Hypothalamus (tissue), 51 donors: ENCODE measurements at places on chromosomes 7 and 10.

DNA sequence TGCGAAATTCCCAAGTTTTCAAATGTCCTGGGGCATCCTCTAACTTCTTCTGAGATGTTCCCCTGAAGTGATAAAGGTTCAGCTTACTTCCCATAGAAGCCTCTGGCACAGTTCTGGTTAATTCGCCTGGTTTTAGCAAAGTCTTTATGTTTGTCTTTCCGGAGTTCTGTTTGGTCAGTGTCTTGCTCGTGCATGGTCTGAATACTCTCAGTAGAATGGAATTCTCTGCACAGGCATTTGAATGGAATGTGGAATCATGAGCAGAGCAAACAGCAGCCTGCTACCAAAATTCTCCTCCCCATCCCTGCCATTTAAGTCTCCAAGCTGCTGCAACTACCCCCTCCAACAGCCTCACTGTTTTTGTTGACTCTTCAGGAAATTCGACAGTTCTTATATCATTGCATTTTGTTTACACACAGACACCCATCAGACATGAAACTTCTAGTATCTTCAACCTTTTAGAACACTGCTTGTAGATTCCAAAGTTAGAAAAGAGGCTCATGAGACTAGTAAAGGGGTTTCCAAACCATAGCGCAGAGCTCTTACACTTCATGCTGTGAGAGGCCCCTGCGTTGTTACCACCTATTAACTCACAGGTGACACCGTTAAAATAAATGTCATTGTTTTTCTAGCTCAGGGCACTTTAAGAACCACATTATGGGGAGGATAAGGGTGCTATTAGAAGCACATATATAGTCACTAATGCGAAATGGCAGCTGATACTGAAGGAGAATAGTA lies 129.7 kb downstream of the PLCE1 start:
- no peak for DNase-seq

DNA sequence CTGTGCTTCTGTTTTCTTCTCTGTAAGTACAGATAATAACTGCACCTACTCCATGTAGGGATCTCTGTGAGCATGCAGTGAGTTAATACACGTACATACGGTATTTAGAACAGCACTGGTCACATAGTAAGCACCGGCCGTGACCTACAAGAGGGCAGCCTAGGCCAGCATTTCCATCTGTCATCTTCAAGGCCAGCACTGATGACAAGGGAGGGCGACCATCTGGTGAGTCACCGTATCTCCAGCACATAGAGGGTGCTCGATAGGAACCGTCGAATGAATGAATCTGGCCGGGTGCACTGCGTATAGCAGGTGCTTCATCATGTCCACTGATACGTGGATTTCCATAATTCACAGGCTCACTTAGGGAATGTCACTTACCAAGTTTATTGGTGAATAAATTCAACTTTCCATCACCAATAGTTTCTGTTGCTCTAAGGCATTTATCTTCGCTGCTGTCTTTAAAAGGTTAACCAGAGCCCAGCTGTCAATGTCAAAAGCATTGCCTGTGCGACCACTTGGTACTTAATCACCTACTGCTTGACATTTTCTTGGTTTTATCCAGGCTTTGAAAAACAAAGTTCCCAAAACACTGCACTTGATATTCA lies 8.3 kb downstream of the NOD1 start:
- no peak for DNase-seq

- DNase-seq = no peak
These were observed 275.1 kb upstream of the KLF14 start for GRCh38 chr7:131008840-131009711.

DNA sequence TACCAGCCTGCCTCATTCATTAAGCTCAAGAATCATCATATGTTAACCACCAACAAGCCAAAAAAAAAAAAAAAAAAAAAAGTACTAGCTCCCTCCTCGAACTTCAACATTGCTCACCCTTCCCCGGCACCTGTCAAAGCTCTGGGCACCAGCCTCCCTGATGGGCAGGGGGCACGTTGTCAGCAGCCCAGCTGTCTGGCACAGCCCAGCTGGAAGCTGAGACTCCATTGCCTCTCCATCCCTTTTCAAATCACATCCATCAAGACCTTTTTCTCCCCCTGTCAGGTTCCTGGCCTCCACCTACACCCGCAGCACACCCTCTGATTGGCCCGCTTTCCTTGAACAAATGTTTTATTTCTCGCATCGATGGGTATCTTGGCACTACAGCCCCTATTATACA lies 913.3 kb upstream of the AUTS2 start:
- DNase-seq = no peak

DNA sequence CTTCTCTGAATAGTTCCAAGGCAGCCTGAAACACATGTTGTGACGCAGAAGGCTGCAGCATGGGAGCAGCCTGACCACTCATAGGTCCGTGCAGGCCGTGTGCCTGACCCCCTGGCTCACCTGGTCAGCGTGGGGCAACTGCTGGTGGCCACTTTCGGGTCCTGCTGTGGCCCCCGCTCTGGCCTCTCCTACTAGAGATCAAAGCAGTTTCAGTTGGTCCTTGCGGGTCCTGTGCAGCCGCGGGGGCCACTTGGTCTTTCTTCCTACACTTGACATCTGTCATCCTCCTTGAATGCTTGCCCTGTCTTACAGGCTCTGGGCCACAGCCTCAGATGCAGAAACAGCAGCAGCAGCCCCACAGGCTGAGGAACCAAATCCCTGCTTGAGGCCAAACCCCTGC lies 320.8 kb upstream of the ZNF32 start:
- DNase-seq = no peak

DNA sequence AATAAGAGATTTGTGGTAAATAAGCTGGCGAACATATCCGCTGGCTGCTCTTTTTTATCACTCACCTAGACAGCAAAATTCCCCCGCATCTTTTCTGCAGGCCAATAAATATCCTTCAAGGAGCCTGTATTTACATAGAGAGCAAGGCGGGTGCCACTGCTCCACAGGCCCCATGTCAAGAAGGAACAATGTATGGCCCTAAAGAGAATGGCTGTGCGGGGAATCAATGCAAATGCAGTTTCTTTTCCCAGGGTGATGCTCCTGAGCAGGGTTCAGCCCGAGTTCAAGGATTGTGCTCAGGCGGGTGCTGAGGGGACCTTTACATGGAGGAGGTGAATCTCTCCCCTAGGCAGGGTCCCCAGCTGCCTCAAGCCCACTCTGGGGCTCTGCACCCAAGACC lies 494.2 kb upstream of the ZMIZ1 start:
- no peak for DNase-seq

DNA sequence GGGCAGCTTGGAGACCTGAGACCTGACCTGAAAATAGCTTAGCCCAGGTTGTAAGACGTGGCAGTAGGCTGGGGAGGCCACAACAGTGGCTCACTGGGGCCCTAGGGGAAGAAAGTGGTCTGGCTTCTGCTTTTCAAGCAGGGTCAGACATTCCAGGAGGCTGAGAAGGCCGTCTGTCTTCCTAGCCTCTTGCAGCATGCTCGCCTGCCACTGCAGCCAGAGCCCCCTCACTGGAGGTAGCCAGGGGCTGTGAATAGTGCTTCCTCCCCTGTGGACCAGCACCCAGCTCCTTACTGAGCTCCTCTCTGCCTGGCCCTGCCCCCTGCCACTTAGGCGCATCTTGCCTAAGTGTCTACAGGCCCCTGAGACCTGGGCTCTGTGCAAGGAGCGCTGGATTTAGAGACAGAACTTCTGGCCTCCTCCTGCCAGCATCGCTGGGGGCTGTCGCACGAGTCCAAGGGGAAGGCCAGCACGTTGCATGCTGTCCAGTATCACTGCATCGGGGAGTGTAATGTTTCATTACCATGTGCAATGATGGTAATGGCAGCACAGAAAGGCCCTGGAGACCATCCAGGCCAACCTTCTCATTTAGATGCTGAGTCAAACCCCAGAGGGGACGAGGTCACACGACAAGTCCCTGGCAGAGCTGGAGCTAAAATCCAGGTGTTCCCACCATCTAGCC lies 12.7 kb downstream of the ZMIZ1 start:
- no peak for DNase-seq

- no peak for DNase-seq
These were observed 111.0 kb upstream of the ANLN start for GRCh38 chr7:36278620-36279172.

DNA sequence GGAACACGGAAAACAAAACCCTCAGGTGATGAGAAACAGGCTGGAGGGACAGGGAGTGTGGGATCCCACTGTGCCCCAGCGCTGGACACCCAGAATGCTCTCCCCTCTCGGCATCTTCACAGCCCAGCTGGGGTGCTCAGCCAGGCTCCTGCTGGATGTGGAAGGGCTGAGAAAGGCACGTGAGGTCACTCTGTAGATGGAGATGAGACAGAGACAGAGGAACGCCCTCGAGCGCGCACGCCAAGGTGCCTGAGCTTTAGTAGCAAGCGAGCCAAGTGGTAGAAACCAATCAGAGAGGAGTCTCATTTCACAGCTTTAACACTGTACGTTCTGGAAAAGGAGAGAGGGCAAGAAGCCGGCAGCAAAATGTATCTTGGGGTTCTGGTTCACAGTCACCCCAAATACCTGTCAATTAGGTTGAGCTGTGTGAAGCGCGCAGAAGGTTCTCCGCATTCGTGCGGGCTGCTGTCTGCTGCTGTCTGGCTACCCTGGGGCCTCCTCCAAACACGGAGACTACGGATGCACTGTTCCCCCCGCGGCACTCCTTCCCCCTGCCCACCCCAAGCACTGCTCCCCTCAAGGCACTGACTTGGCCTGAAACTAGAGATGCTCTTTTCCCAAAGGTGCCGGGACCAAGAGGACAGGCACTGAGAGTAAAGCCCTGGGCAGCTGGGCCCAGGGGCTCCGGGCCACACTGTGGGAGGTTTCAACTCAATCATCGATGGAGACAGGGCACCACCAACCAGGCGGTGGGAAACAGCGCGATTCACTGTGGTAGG lies 91.4 kb downstream of the ZRANB1 start:
- DNase-seq = no peak

DNA sequence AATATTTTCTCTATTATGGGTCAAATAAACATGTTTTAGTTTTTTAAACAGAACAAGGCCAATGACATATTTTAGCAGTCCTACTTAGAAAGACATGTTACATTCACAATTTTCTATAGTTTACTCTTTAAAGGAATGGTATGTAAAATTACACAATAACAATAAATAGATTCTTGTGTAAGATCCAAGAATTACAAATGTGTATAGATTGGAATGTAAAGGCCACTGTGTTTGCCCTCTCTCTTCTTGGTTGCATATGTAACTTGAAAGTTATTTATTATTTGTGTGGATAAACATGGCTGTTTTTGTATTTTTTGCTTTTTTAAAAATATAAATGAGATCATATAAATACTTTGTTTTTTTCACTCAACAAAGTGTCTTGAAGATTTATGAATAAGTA lies 979.3 kb upstream of the CELF2 start:
- no peak for DNase-seq

GRCh38 chr7:27187475-27188385 lies 2.7 kb upstream of the HOXA11 start:
- DNase-seq = no peak

DNA sequence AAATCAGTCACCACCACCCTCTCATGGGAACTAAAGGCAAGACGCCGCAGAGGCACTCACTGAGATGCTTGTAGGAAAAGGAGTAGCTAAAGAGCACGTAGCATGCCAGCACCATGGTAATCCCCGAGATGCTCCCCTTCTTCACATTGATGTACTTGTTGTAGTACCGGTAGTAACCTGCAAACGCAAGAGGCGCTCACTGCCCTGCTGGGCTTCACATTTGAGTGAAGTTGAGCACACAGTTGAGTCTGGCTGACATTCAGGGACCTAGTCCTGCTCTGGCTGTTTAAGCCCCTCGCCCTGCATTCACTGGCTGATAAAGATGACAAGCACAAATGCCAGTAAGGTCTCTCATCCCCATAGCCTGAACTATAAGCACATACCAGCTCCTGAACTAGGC lies 6.9 kb downstream of the ATP5MF start:
- no peak for DNase-seq

GRCh38 chr7:47291461-47292081 lies 290.3 kb downstream of the TNS3 start:
- DNase-seq = no peak

DNA sequence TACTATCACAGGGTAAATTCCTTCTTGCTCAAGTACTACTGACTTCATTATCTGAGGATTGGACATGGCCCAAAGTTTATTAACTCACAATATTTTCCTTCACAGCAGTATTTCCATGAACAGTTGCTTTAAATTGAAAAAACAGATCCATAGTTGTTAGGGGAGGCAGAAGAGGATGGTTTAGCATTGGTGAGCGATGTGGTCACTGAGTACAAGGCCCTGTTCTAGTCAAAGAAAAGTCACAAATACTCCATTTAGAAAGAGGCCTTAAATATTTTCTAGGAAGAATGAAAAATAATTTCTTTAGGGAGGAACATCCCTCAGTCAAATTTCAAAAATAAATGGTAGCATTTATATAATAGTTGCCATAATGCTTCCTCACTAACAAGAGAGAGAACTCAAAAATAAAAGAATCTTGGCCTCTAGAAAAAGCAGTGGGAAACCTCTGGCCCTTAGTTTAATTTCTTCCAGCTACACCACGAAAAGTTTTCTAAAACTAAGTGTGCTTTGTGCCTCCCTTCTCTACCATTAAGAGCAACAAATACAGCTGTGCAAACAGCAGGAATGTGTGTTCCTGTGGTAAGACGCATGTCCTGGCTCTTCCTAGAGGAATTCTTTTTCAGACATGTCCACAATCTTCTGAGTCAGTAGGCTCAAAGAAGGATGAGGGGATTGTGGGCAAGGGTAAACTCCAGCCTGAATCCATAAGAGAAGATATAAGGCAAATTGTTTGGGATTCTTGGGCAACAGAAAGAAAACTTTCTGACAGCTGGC lies 105.7 kb downstream of the HOXA1 start:
- no peak for DNase-seq

GRCh38 chr10:9342885-9343570 lies 1288.5 kb downstream of the GATA3 start:
- no peak for DNase-seq

GRCh38 chr7:149280661-149281507 lies 18.9 kb downstream of the ZNF783 start:
- DNase-seq = no peak

GRCh38 chr10:93437086-93437945 lies 44.8 kb downstream of the MYOF start:
- peak; percentile 50 for DNase-seq

GRCh38 chr10:33155720-33156638 lies 178.5 kb downstream of the NRP1 start:
- DNase-seq = no peak

- DNase-seq = no peak
These were observed 90.2 kb downstream of the DLG5 start for GRCh38 chr10:77836299-77836820.

DNA sequence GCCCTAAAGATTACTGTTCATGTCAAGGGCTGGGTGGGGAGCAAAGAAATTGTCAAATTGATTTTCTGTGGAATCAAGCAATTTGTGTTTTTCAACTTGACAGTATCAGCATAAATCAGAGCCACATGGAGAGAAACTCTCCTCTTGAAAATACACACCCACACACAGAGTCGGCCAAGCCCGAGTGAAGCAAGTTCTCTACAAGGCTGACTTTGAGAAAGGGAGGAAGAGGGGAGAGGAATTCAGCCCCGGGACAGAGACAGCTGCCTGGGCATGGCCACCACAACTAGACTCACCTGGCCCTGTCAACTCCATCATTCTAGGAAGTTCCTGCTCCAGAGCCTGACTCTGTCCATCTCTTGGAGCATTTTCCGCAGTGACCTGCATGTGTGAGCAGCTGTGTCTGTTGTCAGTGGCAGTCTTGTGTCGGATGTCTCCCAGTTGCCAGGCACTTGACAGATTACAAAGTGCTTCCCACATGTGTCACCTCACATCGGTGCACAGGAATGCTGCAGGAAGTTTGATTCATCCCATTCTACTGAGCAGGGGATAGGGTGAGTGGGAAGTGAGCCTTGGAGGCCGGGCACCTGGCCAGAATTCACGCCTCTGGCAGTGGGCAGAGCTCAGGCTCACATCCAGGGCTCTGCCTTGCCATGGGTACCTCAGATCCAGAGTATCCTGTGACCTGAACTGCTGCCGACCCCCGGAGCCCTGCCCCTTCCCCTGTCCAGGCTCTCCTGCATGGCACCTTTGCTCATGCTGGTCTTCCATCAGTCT lies 37.9 kb downstream of the ADAM12 start:
- no peak for DNase-seq
